H9 (cell line): ENCODE measurements at places on chromosomes 6 and 20.

- no peak for DNase-seq
Observed at GRCh38 chr6:80517525-80517924, 411.1 kb downstream of the BCKDHB start.

DNA sequence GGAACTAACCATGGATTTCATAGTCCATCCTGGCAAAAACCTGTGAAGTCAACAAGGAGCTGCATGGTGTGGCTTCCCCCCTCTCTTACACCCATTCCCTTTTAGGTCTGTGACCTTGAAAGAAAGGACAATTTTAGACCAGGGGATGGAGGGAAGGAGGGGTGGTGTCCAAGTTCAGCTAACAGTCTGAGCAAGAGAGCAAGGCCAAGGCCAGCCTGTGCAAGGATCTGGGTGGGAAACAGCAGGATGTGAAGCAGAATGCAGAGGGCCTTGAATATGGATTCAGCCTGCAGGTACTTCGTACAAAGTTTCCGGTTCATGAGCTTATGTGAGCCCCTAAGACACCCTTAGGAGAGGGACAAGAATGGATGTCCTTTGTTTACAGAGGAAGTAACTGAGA lies 293.0 kb downstream of the KIF16B start:
- no peak for DNase-seq

- no peak for DNase-seq
Observed at GRCh38 chr6:37007340-37008043, 2.0 kb downstream of the FGD2 start.

- DNase-seq: no peak
Observed at GRCh38 chr20:23456409-23456808, 3.7 kb upstream of the CST11 start.

- DNase-seq: no peak
Observed at GRCh38 chr20:37661519-37661918, 32.3 kb upstream of the CTNNBL1 start.

DNA sequence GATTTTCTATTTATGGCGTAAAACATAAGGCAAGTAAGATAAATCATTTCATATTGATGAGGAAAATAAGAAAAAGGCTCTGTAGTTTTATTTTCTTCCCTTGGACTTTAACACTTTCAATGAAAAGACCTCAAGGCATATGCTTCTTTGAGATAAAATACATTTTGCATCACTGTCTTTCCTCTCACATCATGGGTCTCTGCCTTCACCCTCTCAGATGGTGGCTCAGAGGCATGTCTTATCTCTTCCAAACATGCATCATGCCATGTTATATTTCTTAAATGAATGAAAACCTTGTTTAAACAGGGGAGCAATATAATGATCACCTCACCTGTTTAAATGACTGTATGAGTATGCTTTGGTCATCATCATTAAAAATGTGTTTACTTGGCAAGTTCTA lies 59.3 kb downstream of the PRL start:
- no peak for DNase-seq

DNA sequence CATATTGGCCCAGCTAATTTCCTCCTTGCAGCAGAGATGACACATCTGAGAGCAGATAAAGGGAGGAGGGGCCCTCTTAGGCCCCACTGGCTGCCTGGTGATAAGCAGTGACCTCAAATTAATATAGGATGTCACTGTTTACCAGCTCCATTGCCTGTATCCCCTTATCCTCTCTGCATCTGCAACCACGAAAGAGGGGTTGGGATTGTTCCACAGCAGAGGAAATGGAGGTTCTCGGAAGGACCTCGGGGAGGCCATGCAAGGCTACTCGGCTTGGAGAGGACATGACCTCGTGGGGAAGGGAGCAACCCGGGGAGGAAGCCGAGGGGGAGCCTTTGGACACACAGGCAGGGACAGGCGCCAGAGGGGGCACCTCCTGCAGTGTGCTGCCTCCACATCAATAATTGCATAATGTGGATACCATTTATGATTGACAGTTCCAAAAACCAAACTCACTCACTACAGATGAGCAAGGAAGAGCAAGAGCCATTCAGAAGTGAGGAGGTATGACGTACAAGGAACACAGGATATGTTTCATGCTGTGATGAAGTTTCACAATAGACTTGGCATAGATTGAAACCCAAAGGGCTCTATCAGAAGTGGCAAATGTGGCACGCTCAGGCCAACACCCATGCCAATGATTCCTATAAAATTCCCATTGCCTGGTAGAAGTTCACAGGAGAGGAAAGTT lies 177.2 kb upstream of the RNF24 start:
- no peak for DNase-seq

DNA sequence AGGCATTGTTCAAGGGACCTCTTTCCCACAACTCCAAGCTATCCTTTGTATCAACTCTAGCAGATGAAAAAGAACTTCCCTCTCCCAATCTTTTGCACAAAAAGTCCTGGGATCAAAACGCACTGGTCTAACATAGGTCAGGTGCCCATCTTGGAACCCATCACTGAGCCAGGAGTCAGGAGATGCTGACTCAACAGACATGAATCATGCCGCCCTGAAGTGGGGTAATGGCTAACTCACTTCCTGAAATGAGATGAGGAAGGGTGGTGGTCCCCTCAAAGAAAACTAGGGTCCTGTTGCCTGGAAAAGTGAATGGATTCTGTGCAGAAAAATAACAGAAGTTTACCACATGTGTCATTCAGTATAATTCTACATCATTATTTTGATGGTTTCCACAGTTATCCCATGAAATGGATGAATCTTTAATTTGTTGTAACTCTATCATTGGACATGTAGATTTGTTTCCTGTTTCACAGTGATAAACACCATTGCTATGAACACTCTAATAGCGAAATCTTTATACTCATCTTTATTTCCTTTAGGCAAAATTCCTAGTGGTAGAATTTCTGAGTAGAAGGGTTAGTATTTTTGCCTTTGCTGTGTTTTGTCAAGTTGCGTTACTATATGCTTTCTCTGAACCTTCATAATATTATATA lies 151.3 kb downstream of the SLC16A10 start:
- no peak for DNase-seq

DNA sequence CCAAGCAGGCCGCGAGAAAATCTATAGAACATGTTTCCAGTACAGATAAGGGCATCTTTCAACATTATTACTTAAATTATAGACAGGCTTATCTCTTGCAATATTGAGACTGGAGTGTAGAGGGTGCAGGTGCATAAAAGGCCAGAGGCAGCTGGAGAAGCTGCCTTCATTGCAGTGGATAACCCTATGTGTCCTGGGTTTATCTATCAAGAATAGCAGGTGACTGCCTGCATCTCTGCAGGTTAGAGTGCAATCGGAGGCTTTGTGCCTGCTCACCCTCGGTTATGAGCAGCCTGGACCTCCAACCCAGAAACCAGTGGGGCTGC lies 28.7 kb upstream of the ECI2 start:
- DNase-seq: no peak

GRCh38 chr6:165969184-165969583 lies 198.5 kb downstream of the TBXT start:
- DNase-seq: no peak

DNA sequence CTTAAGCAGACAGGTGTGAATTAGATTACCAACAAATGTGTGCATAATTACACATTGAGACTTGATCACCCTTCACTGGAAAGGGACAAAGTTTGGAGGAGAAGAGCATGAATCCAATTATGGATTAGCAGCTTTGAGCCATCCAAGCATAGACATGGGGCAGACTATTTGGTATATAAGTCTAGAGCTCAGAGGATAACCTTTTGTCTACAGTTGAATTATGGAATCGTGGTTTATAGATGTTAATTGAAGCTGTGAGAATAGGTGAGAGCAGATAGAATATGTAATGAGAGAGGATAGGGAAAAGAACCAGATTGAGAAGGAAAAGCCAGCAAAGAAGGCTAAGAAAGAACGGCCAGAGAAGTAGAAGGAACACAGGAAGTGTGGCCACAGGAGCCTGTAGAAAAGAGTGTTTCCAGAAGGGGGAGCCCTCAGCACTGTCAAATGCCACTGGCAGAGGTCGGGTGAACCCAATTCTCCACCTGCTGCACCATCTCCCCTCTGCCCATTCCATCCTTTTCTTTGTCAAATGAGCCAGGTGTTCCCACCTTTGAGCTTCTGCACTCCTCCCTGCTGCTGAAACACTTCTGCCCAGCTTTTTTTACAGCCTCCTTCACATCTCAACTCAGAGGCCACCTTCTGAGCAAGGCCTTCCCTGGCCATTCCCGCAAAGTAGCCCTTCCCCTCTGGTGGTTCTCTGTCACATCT lies 7.3 kb downstream of the DNTTIP1 start:
- peak; percentile 79 for DNase-seq

DNA sequence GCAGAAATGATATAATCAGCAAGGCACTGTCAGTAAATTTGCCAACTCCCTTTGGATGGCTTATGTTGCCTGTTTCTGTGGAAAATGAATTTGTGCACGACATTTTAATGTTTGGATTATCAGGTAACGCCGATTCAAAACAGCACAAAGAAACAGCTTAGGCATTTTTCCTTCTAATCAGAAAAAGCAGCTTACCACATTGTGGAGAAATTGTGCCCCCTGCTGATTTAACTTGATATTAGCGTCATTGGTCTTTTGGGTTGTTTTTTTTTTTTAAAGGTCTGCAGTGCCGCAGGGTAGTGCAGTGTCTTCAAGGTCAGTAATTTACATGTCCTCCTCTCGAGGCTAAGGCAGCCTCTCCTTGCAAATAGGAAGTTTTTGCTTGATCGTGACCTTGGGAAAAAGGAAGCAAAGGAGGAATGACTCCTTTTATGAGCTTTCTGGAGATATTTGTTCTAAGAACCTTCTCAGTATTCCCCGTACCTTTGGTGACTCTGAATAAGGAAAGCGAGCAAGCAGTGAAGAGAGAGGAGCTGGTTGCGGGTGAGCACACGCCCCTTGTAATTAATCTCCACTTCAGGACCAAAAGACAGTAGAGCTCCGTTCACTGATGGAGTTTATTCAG lies 79.1 kb downstream of the ELOVL4 start:
- peak; percentile 38 for DNase-seq

GRCh38 chr6:133637874-133638273 lies 251.0 kb upstream of the TCF21 start:
- peak; percentile 26 for DNase-seq

DNA sequence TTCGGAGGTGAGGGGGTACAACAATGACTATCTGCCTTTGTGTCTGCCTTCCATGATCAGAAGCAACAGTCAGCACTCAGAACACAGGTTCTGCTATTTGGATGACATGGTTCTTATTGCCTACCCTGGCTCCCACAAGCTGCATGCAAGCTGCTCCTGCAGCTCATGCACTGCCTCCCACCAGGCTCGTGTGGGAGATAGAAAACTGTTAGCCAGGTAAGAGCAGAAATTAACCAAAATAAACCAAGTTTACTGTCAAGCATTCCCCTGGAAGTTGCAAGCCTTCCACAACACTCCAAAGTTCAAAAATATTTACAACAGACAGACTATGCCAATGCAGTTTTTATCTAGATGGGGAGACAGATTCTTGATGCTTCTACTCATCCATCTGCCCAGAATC lies 31.0 kb downstream of the OPRM1 start:
- no peak for DNase-seq

GRCh38 chr6:149082320-149082719 lies 235.2 kb upstream of the TAB2 start:
- peak; percentile 76 for DNase-seq

DNA sequence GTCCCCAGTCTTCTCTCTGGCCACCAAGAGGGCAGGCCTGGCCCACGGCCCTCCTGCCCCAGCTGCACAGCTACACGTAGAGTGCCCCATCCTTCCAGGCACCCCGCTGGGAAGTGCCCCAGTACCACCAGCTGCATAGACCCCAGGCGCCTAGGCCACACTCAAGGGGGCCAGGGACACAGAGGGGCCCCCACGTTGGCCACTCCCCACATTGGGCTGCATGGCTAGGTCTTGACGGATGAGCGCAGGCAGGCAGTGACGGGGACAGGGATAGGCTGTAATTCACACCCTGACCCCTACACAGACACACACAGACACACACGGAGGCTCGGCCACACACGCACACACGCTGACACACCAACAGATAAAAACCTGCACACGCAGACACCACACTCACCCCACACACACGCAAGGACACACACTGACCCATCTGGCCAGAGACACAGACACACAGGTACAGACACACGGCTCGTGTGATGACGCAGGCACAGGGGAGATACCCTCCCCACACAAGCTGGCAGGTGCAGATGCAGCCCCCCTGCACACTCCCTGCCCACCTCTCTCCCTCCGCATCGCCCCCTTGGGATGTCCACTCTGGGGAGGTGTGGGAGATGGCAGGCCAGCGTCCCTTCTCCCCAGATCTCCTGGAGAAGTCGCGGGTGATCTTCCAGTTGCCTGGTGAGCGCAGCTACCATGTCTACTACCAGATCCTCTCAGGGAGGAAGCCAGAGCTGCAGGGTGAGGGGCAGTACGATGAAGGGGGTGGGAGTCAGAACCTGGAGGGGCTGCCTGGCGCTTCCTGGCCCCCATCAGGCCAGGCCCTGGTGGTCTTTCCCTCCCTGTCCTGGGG lies 30.0 kb downstream of the MYH7B start:
- DNase-seq: no peak

- no peak for DNase-seq
Observed at GRCh38 chr6:139003751-139004150, 15.7 kb upstream of the REPS1 start.

DNA sequence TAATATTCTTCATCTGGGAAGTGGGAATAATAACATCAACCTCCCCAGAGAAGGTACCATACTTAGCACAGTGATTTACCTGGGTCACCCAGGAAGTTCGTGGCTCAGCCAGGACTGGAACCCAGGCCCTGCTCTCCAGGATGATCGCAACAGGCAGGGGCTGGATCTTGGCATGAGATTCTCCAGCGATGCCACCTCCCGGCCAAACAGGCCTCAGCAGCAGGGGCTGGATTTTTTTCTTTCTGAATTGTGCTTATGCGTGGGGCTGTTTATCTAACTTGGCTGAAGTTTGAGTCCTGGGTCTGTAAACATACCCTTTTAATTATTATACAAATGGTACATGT lies 129.5 kb upstream of the PTPN1 start:
- DNase-seq: no peak

DNA sequence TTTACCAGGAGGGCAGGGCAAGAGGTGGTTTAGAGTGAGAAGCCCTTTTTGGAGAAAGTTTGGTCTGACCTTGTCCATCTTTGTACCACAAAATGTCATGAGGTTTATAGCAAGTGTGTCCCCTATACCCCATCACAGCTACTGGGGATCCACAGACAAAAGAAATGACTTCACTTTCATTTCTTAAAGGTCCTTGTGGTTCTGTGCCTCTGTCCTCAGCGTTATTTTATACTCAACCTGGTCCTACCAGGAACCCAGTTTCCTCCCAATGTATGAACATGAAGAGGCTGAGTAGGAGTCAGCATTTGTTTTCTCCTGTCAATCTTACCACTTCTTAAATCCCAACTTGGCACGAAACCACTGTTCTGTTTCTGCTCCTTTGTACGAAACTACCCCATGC lies 157.6 kb downstream of the NFATC2 start:
- no peak for DNase-seq
